ENCODE measurements at places on chromosomes 4 and X. TPM values are rescaled to one million over a fixed set of nuclear protein-coding genes. Genes with fewer than 3 reads are reported as not detected.

The TRMT2B gene
- 8.7 TPM for total RNA-seq

The BEX3 gene
- total RNA-seq, result 462 TPM

The MAGEH1 gene
- 36.7 TPM for total RNA-seq

The TMSB15B gene
- total RNA-seq, result 2.7 TPM

The NDP gene
- 0.28 TPM for total RNA-seq

The ZAR1 gene
- total RNA-seq, result not detected

The TKTL2 gene
- not detected for total RNA-seq

The PLS3 gene
- 249 TPM for total RNA-seq

The CXorf38 gene
- total RNA-seq, result 5.8 TPM

The GYG2 gene
- 11.4 TPM for total RNA-seq

The FOXR2 gene
- total RNA-seq, result not detected

The H2BW2 gene
- not detected for total RNA-seq

The CT45A5 gene
- not detected for total RNA-seq

The RBM46 gene
- 0.09 TPM for total RNA-seq

The UGT8 gene
- not detected for total RNA-seq

The PNMA5 gene
- not detected for total RNA-seq

The XIAP gene
- 29.2 TPM for total RNA-seq

The PDGFRA gene
- 502 TPM for total RNA-seq

The NEUROG2 gene
- total RNA-seq, result not detected

The RNF212 gene
- total RNA-seq, result 0.28 TPM

The FAM9C gene
- total RNA-seq, result under 0.01 TPM

The CT45A1 gene
- not detected for total RNA-seq

The P2RY4 gene
- total RNA-seq, result 0.18 TPM

The TMPRSS11B gene
- not detected for total RNA-seq

The PGM2 gene
- 14.2 TPM for total RNA-seq

The MBNL3 gene
- total RNA-seq, result 1.8 TPM

The RAB40A gene
- 0.09 TPM for total RNA-seq

The CSAG3 gene
- total RNA-seq, result not detected

The GSX2 gene
- not detected for total RNA-seq

The PHKA1 gene
- total RNA-seq, result 3.6 TPM

The MAGEA4 gene
- total RNA-seq, result not detected

The SORCS2 gene
- 1.1 TPM for total RNA-seq

The EIF2S3 gene
- total RNA-seq, result 326 TPM

The ARHGAP36 gene
- not detected for total RNA-seq

The PRDM5 gene
- total RNA-seq, result 17.7 TPM

The CENPVL2 gene
- not detected for total RNA-seq

The CTAG2 gene
- not detected for total RNA-seq

The NPY2R gene
- not detected for total RNA-seq

The DDX53 gene
- not detected for total RNA-seq

The GAGE13 gene
- not detected for total RNA-seq

The GEMIN8 gene
- 21.2 TPM for total RNA-seq

The NAP1L2 gene
- total RNA-seq, result 1.1 TPM

The SLIT2 gene
- total RNA-seq, result 26.4 TPM

The FAT1 gene
- 132 TPM for total RNA-seq
